ENCODE measurements at places on chromosomes 6 and 20.

DNA sequence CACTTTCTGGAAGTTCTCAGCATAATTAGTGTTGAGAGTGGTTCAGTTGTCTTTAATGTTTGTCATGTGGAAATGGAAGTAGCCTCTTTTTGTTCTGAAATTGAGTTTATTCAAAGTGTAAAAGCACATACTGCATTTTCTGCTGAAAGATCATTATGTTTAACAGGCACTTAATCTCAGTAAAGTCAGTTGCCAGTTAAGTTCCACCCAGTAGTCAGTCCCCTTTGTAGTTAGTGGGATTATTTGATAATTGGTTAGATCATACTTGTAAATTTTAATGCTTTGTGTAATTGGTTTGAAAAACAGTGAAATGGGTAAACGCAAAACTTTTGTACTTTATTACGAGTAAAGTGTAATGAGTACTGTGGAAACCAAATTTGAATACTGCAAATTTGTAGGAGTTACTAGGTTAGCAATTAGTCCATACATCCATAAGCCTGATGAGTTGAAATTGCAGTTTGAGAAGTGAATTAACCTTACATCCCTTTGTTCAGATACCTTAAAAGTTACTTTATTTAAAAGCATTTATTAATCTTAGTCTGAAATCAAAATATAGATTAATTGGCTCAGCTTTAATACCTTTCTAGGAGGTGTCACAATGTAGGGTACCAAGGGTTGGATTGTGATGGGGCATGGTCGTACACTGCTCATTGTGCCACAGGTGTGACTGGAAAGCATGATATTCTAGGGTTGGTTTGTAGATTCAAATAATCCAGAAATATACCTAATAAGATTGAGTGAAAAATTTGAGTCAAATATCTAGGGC lies 4.4 kb downstream of the SRSF6 start:
- no peak for DNase-seq

- DNase-seq: no peak
Measured at GRCh38 chr20:4151342-4151741, 136.0 kb upstream of the RNF24 start.

GRCh38 chr6:47267301-47267700 lies 42.4 kb downstream of the TNFRSF21 start:
- no peak for DNase-seq

GRCh38 chr6:90369024-90369519 lies 72.4 kb upstream of the BACH2 start:
- no peak for DNase-seq

DNA sequence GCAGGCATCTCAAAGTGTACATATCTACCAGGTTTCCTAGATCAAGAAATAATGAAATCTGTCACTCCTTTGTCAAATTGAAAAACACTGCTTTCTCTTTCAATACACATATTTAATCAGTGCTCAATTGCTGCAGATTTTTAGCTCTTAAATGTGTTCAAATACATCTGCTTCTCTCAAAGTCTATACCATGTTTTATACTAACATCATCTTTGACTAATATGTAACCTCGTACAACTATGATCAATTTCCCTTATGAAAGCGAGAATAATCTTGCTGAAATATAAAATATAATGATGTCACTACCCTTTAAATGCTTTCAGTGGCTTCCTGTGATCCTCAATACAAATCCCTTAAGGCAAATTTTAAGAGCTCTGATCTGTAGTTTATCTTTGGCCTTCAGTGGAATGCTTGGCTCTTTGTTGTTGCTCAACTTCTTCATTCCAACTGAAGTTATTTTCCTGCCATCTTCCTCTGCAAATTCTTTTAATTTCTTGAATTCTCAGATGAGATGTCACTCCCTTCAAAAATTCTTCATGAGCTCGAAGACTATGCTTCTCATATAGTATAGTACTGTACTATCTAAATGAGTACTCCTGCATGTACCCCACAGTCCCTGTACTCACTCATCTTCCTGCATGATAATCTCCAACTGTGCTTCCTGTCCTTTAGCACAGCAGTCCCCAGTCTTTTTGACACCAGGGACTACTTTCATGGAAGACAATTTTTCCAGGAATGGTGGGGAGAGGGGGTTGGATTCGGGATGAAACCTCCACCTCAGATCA lies 545.1 kb upstream of the GJE1 start:
- no peak for DNase-seq

GRCh38 chr6:160972111-160972510 lies 19.5 kb upstream of the MAP3K4 start:
- no peak for DNase-seq

- DNase-seq: no peak
Measured at GRCh38 chr20:48359692-48360341, 468.0 kb downstream of the PREX1 start.

DNA sequence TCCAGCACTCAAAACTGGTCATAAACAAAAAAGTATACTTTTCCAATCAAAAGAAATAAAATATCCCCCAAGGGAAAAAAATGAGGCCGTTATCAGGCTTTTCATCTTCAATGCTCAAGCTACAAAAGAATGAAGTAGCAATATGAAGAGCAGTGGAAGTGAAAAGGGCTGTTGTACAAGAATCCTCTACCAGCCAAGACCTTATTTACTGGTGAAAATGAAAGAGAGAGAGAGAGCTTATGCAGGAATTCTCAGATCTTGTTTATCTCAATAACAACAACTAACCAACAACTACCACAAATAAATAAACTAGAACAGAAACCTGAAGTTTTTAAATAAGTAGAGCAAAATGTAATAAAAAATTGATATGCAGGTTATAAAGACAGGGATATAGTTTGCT lies 400.6 kb downstream of the HDGFL1 start:
- no peak for DNase-seq

GRCh38 chr20:36028106-36028808 lies 59.9 kb downstream of the CNBD2 start:
- DNase-seq: no peak

DNA sequence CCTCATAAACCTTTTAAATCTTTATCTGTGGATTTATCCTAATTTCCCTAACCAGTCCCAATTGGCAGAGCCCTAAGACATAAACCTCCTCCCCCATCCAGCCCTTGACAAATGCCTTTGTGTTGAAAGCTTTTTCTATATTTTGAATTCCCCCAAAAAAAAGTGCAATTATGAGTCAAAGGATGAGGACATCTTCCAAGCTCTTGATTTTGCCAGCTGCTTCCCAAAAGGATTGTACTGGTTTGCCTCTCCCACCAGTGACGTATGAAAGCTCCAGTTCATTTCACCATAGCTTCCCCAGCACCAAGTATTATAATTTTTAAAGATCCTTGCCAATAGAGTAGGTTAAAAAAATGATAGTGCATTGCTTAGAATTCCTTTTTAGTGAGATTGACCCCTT lies 38.9 kb downstream of the SIRPA start:
- DNase-seq: no peak

DNA sequence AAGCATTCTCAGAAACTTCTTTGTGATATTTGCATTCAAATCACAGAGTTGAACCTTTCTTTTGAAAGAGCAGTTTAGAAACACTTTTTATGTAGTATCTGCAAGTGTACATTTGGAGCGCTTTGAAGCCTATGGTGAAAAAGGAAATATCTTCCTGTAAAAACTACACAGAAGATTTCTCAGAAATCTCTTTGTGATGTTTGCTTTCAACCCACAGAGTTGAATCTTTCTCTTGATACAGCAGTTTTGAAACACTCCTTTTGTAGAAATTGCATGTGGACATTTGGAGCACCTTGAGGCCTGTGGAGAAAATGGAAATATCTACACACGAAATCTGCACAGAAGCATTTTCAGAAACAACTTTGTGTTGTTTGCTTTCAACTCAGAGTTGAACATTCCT lies 612.3 kb upstream of the ZNF337 start:
- no peak for DNase-seq

DNA sequence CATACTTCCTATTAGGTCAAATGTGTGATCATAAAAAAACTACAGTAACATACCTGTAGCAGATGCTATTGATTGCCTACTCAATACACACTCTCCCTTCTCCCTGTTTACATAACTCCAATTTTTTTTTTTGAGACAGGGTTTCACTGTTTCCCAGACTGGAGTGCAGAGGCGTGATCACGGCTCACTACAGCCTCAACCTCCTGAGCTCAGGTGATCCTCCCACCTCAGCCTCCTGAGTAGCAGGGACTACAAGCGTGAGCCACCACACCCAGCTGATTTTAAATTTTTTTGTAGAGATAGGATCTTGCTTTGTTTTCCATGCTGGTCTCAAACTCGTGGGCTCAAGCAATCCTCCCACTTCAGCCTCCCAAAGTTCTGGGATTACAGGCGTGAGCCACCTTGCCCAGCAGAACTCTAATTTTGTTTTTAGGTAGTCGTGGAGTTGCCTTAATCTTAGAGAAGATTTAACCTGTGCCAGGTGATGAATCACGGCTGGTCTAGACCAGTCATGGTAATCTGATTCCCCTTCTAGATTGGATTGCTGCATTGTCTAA lies 14.0 kb upstream of the KIF3B start:
- no peak for DNase-seq
